ENCODE measurements at places on chromosomes 4 and X.
A peak's percentile ranks its signal among the peaks of the same experiment; 100 is the strongest.

GRCh38 chrX:13449441-13449840 lies 120.0 kb upstream of the EGFL6 start:
- no peak for DNase-seq

- DNase-seq = no peak
Observed at GRCh38 chr4:72911316-72911715, 158.2 kb downstream of the COX18 start.

DNA sequence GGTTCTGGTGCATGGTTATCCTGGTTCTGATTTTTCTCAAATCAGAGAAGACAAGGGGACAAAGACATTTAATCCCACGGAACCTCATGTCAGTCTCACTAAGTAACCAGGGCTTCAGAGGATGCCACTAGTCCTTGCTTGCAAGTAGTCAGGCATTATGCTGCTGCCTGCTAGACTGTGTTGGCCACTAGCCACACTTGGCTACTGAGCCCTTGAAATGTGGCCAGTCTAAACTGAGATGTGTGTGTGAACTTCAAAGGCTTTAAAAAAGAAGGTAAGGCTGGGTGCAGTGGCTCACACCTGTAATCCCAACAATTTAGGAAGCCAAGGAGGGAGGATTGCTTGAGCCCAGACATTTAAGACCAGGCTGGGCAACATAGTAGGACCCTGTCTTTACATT lies 48.6 kb upstream of the IGFBP7 start:
- DNase-seq = no peak

- no peak for DNase-seq
Observed at GRCh38 chr4:119184128-119184527, 28.4 kb upstream of the USP53 start.

GRCh38 chr4:39770005-39770404 lies 72.1 kb downstream of the UBE2K start:
- DNase-seq = no peak

DNA sequence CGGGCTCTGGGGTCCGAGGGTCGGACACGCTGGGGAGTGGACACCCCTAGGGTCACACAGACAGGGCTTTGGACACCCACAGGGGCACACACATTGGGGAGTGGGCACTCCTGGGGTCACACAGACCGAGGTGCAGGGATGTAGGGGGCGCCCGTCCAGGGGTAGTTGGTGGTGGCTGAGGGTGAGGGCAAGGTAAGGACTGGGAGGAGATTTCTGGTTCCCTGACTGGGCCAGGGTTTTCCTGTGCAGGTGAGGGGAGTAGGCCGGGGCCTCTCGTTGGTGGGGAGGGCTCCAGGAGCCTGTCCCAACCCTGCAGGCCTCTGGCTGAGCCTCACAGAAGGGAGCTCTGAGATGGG lies 21.9 kb upstream of the WDR45 start:
- no peak for DNase-seq

- no peak for DNase-seq
Observed at GRCh38 chr4:184798504-184798903, 27.3 kb downstream of the ACSL1 start.

DNA sequence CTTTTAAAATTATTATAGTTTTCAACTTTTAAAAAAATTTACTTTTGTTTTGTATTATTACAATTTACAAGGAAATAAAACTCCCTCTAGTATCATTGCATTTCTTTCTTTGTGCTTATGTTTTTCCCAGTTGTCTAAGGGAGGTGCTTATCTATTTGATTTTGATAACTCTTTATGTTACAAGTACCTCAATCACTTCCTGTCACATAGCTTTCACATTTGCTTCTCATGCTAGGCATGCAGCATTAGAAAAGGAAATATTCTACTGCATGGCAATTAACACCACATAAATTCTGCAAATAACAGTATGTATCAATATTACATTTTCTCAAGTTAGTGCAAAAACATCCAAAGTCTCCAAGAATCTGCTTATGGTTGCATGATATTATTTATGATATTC lies 180.3 kb upstream of the HS3ST1 start:
- no peak for DNase-seq

GRCh38 chrX:153693216-153694086 lies 5.7 kb downstream of the SLC6A8 start:
- no peak for DNase-seq

GRCh38 chr4:137083571-137084135 lies 448.6 kb downstream of the PCDH18 start:
- no peak for DNase-seq

- no peak for DNase-seq
Observed at GRCh38 chr4:119105605-119106004, 30.0 kb upstream of the MYOZ2 start.

GRCh38 chrX:23854945-23855344 lies 52.8 kb downstream of the APOO start:
- DNase-seq = peak; percentile 41

DNA sequence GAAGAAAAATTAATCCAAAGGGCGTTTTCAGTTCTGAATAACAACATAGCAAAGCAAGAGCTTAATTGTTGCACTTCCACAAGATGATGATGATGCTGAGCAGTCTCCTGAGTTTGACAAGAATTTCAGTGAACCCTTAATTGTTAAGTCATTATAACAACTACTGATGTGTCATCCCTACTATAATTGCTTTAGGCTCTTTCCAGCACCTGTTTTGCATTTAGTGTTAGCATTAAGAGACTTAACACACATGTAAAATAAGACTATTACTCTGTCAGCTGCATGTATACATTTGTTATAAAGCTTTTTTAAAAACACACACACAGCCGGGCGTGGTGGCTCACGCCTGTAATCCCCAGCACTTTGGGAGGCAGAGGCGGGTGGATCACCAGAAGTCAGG lies 37.9 kb upstream of the GALNT7 start:
- no peak for DNase-seq

GRCh38 chr4:14130551-14130950 lies 503.0 kb upstream of the BOD1L1 start:
- DNase-seq = no peak

GRCh38 chr4:168220893-168221292 lies 97.7 kb downstream of the DDX60 start:
- DNase-seq = no peak

DNA sequence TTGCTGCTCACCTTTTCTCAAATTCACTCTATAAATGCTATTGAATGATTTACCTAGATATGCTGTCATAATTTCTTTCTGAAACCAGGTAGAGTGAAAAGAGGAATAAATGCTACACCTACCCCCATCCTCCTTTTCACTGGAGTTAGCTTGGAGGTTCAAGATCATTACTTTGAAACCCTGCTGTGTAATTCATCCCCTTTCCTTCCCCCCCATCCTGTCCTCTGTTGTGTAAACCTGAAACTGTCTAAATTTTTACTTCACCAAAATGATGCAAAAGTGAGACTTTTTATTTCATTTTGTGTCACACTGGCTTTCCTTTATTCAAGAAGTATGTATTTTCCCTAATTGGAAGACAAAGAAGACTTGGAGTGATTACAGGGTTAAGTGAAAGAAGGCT lies 5.4 kb downstream of the ZCCHC18 start:
- DNase-seq = no peak

- DNase-seq = no peak
Observed at GRCh38 chrX:41337140-41337539, 3.2 kb downstream of the DDX3X start.

GRCh38 chr4:52197306-52197705 lies 146.2 kb downstream of the SPATA18 start:
- no peak for DNase-seq

DNA sequence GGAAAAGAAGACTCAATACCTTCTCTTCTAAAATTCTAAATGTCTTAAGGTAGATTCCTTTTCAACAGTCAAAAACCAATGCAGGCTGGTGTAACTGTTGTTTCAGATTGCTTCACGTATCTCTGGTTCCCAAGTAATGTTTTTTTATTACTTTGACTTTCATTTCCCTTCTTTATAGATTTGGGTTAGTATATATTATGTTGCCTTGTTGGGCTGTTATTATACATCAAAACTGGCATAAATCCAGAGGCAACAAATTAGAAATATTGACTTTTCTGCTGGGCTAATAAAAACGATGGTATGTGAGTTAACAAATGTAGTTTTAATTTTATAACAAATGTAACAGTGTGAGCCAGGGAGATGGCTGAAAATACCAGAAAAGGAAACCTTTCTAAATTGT lies 444.7 kb upstream of the TENM3 start:
- DNase-seq = no peak

- no peak for DNase-seq
Observed at GRCh38 chr4:67928546-67928945, 34.7 kb downstream of the TMPRSS11A start.

- no peak for DNase-seq
Observed at GRCh38 chr4:144574000-144574399, 72.0 kb upstream of the HHIP start.

DNA sequence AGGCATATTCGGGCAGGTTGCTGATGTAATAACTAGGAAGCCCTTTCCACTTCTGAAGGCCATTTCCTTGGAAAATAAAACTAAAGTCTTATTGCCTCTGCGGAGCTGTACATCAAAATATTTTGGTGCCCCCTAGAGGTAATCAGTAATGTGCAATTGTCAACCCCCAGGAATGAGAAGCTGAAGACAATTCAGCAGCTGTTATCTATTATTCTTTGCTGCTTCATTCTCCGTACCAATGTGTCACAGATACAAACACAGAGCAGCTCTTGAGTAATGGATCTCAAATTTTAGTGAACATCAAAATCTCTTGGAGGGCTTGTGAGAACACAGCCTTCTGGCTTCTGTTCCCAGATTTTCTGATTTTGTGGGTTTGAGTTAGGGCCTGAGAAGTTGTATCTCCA lies 3.5 kb upstream of the SLIT2 start:
- DNase-seq = no peak

- no peak for DNase-seq
Observed at GRCh38 chrX:117840645-117841044, 276.0 kb downstream of the KLHL13 start.

- DNase-seq = no peak
Observed at GRCh38 chr4:89137695-89138094, 26.4 kb downstream of the TIGD2 start.

DNA sequence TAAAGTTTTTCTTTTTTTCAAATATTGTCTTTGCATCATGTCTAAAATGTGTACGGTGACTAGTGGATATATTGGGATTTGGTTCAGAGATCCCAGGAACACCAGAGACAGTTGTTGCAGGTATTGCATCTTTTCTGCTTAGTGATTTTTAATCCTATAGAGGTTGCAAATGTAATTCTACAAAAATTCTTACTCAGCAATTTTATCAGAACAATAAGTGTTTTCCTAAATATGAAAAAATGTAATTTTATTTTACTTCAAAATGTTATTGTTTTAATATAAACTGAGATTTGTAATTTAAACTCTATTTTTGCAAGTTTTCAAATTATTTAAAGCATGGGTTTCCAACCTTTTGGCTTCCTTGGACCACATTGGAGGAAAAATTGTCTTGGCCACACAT lies 8.2 kb downstream of the ZNF718 start:
- no peak for DNase-seq

DNA sequence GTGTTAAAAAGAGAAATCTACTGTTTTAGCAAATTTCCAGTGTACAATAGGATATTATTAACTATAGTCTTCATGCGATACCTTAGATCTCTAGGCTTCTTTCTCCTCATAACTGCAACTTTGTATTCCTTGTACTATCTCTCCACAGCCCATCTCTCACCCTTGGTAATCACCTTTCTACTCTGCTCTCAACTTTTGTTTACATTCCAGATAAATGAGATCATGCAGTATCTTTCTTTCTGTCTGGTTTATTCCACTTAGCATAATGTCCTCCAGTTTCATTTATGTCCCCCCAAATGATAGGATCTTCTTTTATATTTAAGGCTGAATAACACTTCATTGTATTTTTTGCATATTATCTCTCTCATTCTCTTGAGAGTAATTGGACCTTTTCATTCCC lies 165.5 kb downstream of the HS3ST1 start:
- DNase-seq = no peak

- DNase-seq = peak; percentile 23
Observed at GRCh38 chr4:123106747-123107146, 184.3 kb upstream of the NUDT6 start.

GRCh38 chrX:118724775-118725174 lies 2.6 kb upstream of the IL13RA1 start:
- no peak for DNase-seq

DNA sequence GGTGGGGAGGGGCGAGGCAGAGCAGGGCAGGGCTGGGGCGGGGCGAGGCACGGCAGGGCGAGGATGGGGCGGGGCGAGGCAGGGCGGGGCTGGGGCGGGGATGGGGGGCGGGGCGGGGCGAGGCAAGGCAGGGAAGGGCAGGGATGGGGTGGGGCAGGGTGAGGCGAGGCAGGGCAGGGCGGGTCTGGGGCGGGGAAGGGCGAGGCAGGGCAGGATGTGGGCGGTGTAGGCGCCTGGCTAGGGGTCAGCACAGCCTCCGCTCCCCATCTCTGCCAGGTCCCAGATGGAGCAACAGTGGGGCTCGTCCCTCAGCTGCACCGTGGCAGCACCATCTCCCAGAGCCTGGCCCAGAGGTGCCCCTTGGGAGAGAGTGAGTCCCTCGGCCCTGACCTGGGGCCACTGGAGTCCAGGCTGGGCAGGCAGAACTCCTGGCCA lies 4.2 kb upstream of the SRPK3 start:
- peak; percentile 21 for DNase-seq

DNA sequence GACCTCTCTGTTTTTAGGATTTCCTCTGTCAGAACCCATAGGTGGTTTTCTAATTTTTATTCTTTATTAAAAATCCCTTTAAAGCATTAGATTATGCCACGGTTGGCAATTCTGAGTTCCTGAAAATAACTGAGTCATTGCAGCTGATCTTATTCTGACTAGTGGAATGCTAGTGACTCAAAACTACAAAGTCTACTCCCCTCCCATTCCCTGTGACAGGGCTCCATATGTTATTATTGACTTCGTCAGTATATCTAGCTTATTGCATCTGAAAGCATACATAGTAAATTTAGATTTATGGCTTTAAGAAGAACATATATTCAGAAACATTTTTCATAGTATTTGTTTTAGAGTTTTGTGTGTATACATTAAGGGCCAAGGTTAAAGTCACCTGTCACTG lies 38.5 kb downstream of the HERC3 start:
- DNase-seq = no peak

- DNase-seq = no peak
Observed at GRCh38 chrX:19889582-19890342, 2.4 kb upstream of the SH3KBP1 start.

GRCh38 chr4:10590896-10591295 lies 93.7 kb downstream of the CLNK start:
- DNase-seq = no peak

GRCh38 chr4:7524064-7524682 lies 89.4 kb upstream of the PSAPL1 start:
- DNase-seq = no peak

DNA sequence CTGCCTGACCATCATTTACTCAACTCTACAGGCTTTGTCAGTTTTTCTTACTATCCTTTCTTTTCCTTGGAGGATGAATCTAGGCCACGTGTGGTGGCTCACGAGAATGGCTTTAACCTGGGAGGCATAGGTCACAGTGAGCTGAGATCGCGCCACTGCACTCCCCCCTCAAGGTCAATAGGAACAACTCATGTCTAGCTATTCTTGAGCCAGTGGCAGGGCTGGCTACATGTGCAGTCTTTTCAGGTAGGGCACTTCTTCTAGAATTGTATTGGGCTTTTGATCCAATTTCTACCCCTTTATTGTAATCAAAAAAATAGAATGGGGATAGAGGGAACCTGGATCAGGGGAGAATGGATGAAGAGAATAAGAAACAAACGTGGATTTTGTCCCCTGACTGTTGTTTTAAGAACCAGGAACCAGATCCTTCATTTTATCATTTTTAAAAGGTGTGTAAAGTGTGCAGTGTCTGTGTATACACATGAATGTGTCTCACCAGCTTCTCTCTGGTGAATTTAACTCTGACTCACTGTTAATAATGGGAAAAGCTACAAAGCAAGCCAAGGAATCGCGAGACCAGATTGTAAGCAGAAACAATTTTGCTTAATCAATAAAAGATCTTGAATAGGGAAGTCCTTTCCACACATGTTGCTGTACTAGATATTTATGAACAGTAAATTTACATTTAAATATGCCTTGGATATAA lies 283.9 kb upstream of the GPC4 start:
- DNase-seq = no peak

All from Right ventricle myocardium superior (tissue), 1 donor.